DMS79 treated with DMSO at 0.1 percent for 48 hours (cell line): ENCODE measurements at places on chromosomes 6 and 20.

- DNase-seq: no peak
These were observed 58.0 kb downstream of the AHI1 start for GRCh38 chr6:135439549-135439948.

- no peak for DNase-seq
These were observed 9.8 kb upstream of the TPBG start for GRCh38 chr6:82353848-82354247.

DNA sequence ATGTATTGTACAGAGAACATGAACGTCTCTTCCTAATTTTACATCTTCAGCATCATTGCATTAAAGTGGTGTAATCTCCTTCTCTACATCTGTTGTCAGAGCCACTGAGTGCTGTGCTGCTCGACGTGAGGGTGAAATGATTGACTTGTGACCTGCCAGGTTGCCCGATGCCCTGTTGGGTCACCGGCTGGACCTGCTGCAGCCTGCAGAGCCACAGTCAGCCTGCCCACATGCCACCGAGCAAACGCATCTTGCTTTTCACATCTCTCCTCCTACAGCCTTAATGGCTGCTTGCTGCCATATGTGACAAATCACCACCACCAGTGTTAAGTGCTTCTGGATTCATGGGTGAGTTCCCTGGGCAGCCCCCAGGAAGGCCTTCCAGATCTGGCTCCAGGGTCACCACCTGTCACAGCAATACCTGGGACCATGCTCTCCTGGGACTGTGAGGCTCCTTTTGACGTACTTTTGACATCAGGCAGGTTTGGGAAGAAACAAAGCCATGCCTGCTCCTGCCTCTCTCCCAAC lies 80.3 kb downstream of the ASXL1 start:
- DNase-seq: no peak

DNA sequence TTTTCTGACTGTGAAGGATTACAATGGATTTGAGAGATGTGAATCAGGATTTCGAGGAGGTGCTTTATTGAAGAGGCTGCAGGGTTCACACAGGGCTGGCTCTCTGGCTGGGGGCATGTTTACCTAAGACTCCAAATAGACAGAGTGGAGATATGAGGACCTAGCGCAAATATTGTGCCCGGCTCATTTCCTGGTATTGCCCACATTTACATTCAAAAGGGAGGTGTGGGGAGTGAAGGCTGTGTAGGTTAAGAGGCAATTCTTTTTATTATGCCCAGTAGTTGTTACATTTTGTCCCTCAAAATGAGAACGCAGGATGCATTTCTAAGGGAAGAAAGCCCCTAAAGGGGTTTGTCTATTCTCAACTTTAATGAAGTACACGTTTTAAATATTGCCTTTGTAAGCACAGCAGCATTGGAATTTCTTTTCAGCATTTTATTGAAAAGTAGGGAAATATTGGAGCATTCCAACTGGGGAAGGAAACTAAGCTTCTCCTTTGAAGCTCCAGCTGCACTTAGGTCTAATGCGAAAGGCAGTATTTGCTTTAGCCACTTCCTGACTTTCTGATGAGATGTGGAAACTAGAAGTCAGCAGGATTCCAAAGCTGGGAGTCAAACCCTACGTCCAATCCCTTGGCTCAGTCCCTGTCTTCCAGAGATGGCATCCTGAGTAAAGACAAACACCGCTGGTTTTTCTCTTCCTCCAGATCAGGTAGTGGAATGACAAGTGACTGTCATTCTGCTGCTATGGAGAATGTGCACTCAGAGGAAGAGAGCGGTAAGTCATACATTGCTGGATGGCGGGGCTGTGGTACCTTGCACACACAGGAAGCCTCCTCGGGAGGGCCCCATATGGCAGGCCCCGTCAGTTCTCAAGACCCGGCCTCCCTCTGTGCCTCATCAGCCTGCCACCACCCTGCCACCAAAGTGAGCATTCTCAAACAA lies 70.7 kb downstream of the MYB start:
- peak; percentile 85 for DNase-seq

- no peak for DNase-seq
These were observed 527 bp downstream of the TOMM34 start for GRCh38 chr20:44959638-44960102.

- no peak for DNase-seq
These were observed 98.3 kb downstream of the SASH1 start for GRCh38 chr6:148440877-148441453.

DNA sequence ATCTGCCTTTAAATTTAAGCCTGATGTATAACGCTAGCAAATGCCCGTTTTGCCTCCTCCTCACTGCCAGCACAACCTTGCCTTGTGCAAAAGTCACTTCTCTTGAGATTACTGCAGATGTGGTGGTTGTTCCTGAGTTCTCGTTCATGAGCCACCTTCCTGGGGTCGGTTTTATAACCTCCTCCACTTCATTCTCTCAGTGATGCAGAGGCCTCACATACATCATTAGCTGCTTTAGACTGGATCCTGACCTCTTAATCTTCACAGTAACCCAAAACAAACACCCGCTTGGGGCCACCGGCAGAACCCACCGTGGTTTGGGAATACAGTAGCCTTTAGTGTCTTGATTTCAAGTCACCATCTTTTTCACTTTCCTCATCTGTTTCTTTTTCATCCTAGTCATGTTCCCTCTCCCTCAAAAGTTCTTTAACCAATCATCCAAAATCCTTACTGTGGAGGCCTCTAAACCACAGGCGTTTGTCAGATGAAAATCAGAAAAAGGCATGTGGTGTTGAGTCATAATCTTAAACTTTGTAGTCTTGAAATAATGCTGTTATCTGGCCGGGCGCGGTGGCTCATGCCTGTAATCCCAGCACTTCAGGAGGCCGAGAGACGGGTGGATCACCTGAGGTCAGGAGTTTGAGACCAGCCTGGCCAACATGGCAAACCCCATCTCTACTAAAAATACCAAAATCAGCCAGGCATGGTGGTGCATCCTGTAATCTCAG lies 430.3 kb upstream of the SOX4 start:
- no peak for DNase-seq

DNA sequence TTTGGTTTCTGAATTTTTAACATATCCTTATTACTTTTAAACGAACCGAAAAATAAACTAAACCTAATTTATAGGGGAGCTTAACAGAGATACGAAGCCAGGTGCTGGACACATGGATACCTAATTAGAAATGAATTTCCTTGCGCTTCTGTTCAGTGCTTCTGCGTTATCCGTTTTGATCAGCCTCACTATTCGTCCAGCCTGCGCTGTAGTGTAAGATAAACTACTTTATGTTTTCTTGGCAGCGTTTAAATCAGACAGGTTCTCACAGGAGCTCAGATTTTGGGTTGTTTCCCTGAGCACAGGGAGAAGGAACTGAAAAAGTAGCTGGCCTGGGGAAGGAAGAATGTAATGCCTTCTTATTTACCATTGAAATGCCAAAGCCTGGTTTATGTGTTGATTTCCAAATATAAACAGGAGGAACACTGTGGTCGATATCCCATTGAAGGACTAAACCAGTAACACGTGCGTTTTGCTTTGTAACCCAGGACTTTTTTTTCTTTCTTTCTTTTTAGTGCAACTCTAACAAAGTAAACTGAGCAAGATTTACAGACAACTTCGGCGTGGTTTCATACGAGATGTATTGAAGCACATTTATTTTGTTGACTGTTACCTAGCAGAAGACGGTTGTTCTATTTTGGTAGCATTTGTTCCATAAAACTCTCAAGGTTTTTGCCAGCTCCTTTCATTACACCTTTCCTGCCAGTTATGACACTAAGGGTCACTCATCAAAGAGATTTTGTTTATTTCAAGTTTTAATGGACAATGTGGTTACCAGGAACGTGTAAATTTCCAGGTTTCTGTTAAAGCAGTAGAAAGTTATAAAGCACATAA lies 214.8 kb upstream of the HEY2 start:
- DNase-seq: no peak

DNA sequence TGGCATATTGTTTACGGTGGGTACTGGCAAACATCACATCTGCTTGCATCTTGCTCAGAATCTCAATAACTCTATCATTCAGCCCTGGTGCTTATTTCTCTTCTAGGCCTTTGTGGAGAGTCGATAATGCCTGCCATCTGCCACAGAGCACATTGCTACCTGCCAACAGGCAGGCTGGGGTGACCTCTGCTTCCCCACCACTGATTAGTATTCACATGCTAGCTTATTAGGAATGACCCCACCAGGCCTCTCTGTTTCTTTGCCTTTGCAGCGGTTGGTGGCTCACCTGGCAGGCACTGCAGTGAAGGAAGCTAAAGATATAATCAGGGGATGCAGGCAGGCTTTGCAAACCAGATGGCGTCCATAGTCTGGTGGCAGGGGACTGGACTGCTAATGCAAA lies 154.5 kb downstream of the MMS22L start:
- no peak for DNase-seq

GRCh38 chr20:32539817-32540675 lies 45.1 kb downstream of the NOL4L start:
- no peak for DNase-seq

DNA sequence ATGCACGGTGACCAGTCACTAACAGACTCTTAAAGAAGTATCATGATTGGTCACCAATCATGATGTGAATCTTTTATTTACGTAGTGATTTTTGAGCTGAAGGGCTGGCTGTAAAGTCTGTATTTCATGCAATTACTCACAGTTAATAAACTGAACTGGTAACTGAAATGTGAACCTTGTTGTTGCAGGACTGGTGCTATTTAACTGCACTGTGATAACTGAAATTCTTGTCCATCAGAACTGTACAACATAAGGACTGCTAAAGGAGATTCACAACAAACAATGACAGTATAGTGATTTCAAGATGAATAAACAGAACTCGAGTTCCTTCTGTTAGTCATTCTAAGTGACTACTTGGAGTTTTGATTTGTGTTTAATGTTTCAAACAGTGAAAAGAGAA lies 316.6 kb downstream of the TPBG start:
- no peak for DNase-seq

- no peak for DNase-seq
These were observed 66.5 kb downstream of the KCNS1 start for GRCh38 chr20:45034436-45034835.

- no peak for DNase-seq
These were observed 314.6 kb downstream of the THBS2 start for GRCh38 chr6:168939041-168939440.

DNA sequence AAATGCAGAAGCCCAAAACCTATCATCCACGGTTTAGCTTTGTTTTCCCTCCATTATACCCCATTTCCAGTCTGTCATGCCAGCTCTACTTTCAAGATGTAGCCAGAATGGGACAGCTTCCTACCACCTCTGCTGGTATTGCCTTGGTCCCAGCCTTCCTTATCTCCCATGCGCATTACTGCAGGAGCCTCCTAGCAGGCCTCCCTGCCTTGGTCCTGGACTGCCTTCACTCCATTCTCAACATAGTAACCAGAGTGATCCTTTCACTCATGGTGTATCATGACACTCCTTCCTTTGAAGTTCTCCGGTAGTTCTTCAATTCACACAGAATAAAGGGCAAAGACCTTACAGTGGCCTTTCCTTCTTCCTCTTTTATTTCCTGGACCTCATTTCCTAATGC lies 15.9 kb downstream of the TPD52L1 start:
- no peak for DNase-seq

GRCh38 chr6:41455410-41455809 lies 90.8 kb upstream of the FOXP4 start:
- DNase-seq: no peak

GRCh38 chr6:114421199-114421598 lies 78.4 kb upstream of the HS3ST5 start:
- no peak for DNase-seq

DNA sequence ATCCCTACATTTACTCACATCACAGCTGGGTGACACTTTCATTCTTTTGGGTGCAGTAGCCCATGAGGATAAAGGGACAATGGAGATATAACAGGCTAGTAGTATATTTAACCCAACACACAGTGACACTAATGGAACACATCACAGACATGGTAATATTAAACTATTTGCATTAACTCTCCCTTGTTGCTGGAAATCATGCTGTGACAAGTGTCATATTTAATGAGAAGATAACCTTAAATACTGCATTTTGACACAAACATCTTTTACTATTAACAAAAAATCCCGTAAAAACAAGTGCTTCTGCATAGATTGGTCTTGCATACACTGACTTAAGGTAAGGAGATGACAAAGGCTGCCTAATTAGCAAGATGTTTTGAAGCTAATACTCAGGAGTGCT lies 45.5 kb downstream of the CNR1 start:
- DNase-seq: no peak

- DNase-seq: no peak
These were observed 26.4 kb upstream of the MPC1 start for GRCh38 chr6:166408936-166409755.

DNA sequence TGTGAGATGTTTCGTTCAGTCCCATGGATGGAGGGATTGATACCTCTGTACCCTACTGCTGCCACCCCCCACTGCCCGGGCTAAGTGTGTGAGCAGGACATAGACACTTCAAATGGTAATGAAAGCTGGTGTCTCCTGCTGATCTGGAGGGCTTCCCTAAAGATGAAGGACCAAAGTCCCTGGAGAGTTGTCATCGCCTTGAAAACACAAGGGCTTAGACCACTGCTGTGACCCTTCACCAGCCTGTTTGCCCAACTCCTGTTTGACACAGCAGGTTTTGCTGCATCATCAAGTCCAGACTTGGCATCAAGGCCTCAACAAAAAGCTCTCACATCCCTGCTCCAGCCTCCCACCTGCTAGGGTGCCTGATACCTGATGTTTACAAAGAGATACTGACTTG lies 57.9 kb upstream of the FAM8A1 start:
- no peak for DNase-seq

- no peak for DNase-seq
These were observed 69.0 kb upstream of the CNKSR3 start for GRCh38 chr6:154579485-154579884.

GRCh38 chr20:5729348-5729747 lies 20.9 kb upstream of the SHLD1 start:
- no peak for DNase-seq

DNA sequence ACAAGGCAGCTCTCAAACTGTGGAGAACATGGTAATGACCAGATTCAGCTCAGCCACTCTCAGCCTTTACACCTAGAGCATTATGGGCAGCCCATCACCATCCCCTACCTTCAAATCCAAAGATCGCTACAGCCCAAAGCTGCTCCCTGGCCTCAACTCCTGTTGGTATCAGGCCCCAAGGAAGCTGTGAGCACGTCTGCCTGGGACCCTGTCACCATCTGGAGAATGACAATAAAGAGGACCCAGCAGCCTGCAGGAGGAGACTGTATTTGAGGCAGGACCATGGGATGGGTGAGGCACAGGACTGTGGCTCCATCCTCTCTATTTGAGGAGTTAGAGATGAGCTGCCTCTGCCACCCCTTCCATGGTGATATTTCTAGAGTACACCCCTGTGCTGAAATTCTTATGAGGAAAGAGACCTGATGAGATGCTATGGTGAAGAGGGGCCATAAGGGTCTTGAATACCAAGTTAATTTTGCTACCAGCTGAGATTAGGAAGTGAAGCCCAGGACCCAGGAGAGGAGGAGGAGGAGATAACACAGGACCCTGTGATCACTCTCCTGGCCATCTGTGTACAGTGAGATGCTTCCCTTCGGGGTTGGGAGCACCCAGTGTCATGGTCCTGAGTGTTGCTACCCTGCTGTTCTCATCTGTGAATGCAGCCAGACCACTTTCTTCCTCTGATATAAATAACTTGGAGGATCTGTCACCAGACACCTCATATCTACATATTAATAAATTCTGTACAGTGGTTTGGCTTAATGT lies 19.6 kb upstream of the MICB start:
- DNase-seq: no peak
